ENCODE measurements at places on chromosomes 11 and 22.

DNA sequence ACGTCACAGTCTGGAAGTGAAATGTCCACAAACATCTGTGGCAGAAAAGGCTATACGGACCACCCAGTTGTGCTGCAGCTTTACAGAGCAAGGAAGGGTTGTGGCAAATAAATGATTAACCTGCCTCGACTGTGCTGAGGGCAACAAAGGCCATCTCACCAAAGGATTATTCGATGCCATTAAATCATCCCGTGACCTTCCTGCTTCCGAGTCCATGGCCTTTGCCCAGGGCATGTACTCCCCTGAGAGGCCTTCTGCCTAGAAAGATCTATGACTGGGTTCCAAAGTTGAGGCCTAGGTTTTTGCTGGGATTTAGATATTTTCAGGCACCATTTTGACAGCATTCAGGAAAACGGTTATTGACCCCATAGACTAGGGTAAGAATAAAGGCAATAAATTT lies 9.2 kb downstream of the CDPF1 start:
- no peak for DNase-seq

GRCh38 chr11:59754494-59754858 lies 700 bp upstream of the STX3 start:
- DNase-seq, result no peak

DNA sequence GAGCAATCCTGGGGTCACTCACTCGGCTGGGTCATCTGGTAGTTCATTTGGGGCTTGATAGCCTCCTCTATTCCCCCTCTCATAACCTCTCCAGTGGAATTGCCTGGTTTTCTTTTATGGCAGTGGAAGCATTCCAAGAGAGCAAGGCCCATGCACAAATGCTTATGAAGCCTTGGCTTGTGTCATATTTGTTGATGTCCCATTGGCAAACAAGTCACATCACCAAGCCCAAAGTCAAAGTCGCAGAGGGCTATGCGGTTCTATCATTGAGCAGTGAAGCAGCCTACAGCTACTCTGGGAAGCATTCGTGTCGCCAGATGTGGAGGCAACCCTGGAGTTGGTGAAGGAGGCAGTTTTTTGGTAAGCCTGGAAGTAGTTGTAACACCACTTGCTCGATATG lies 12.3 kb downstream of the KCTD14 start:
- DNase-seq, result no peak

GRCh38 chr11:73334384-73335203 lies 26.5 kb downstream of the ARHGEF17 start:
- DNase-seq, result no peak

GRCh38 chr11:97909614-97910399 lies 1110.9 kb upstream of the CNTN5 start:
- DNase-seq, result no peak

GRCh38 chr11:60870276-60870675 lies 2.9 kb downstream of the ZP1 start:
- DNase-seq, result no peak

DNA sequence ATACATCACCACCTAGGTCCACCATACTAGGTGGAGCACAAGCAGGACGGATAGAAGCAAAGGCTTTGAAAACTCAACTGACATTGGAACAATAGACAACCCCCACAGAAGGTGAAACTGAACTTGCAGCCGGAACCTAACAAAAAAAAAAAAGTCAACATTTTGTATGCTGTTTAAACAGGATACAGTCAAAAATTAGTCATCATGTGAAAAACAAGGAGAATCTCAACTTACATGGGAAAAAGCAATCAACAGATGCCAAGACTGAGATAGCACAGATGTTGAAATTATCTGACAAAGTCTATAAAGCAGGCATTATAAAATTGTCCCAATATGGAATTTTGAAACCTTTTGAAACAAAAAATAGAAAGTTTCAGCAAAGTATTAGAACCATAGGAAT lies 123.8 kb downstream of the RAB38 start:
- no peak for DNase-seq

DNA sequence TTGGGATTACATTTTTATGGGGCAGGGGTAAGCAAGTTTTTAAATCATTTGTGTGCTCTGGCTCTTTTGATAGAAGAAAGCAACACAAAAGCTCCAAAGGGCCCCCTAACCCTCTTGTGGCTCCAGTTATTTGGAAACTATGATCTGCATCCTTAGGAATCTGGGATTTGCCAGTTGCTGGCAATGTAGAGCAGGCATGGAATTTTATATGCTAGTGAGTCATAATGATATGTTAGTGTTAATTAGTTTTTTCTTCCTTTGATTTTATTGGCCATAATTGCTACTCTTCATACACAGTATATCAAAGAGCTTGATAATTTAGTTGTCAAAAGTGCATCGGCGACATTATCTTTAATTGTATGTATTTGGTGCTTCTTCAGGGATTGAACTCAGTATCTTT lies 10.1 kb downstream of the RAG1 start:
- no peak for DNase-seq

DNA sequence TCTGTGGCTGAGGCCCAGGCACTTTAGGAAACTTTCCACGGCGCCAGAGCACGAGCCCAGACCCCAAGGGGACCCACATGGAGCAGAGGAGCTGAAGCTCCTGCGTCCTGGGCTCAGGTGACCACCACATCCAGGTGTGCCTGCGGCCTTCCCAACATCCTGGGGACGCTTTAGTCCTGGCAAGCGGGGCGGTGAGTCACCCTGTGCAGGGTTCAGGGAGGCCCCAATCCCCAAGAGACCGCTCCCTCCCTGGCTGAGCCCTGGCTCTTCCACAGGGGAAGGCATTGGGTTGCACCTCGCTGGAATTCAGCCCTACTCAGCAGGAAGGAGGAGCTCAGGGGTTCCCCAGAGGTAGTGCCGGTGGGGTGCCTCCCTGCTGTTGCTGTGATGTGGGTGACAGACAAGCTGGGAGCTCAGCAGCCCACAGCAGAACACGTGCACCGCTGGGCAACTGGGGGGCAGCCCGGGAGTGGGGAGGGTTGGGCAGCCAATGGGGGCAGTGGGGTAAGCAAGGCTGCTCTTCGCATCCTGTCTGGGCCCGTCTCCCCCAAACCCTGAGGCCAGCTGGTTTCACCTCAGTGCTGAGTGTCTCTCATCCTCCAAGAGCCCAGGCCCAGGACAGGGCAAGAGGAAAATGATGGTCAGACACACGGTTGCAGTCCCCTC lies 802.8 kb downstream of the BRD1 start:
- DNase-seq, result no peak

DNA sequence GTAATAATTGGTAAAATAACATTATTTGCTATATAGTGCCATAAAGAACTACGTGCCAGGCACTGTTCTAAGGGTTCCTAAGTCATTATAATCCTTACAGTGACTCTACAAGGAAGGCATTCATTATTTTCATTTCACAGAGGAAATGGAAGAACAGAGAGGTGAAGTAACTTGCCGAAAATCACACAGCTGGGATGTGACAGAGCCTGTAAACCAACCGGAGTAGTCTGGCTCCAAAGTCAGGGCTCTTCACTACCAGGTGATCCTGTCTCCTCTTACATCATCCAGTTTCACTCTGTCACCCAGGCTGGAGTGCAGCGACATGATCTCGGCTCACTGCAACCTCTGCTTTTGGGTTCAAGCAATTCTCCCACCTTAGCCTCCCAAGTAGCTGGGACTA lies 59.2 kb upstream of the RBFOX2 start:
- DNase-seq, result no peak

DNA sequence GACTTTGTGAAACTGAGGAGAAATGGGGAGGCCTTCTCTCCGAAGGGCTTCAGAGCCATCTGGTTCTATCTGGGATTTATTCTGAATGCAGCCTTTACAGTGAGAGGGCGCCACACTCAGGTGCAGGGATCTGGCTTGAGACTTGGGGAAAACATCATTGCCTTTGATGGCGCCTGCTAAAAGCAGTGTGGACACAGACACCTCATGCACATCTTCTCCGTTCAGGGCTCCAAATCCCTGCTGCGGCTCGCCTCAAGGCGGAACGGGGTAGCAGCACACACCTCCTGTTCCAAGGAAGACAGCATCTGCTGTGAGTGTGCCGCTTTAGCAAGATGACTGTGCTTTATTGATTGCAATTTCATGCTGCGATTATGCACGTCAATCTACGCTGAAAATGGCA lies 37.1 kb upstream of the OLFML1 start:
- no peak for DNase-seq
